Vagina (tissue), 2 donors: ENCODE measurements at places on chromosomes 6 and 20. TPM values are rescaled to one million over a fixed set of nuclear protein-coding genes. Genes with fewer than 3 reads are reported as not detected.
A peak's percentile ranks its signal among the peaks of the same experiment; 100 is the strongest.

GRCh38 chr6:113318575-113318917 is 538.6 kb upstream of the MARCKS start:
- H3K4me1 ChIP-seq, result no peaks in the 10 kb centered on the region
- no peak overlapping the region for H3K4me3 ChIP-seq
- DNase-seq, result no peak
- no peaks in the 10 kb centered on the region for H3K36me3 ChIP-seq
- H3K27ac ChIP-seq, result no peak overlapping the region

- H3K36me3 ChIP-seq, result no peaks in the 10 kb centered on the region
- peaks cover 21% of the 10 kb centered on the region for H3K4me1 ChIP-seq
- no peak overlapping the region for H3K4me3 ChIP-seq
- DNase-seq, result no peak
- peak overlapping the region; percentile 60 for H3K27ac ChIP-seq
- no peaks in the 10 kb centered on the region for H3K27me3 ChIP-seq
Measured at GRCh38 chr6:156062091-156062563, 606.5 kb upstream of the NOX3 start.

GRCh38 chr6:41066867-41067304 is 5.3 kb downstream of the OARD1 start:
- no peak overlapping the region for H3K4me3 ChIP-seq
- no peaks in the 10 kb centered on the region for H3K27me3 ChIP-seq
- no peaks in the 10 kb centered on the region for H3K36me3 ChIP-seq
- DNase-seq, result no peak

DNA sequence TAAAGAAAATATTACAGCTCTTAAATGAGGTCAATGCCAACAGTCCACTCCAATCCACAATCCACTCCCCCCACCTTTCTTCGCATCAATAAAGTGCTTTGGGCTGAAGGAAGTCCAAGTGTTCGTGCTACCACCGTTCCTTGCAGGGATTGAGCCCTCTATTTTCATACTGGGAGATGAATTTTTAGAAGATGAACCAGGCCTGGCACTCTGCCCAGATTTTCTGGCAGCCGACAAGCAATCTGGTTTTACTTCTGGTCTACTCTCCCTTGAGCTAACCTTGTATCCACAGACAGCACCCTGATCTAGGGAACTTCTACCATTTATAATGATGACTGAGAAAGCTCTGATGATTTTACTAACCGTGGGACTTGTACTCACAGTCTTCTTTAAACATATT is 72.3 kb downstream of the BTBD9 start:
- DNase-seq, result no peak
- no peak overlapping the region for H3K4me3 ChIP-seq
- H3K27ac ChIP-seq, result no peak overlapping the region
- no peaks in the 10 kb centered on the region for H3K4me1 ChIP-seq

GRCh38 chr20:9514461-9515213 is at the start of gene LAMP5:
Gene LAMP5, plus strand, starts transcription at chr20:9514590. Its CDS starts 263 bp downstream, at chr20:9514853.
- H3K27me3 ChIP-seq, result no peaks in the 10 kb centered on the region
- DNase-seq, result no peak
- no peak within 1 kb of the TSS for H3K27ac ChIP-seq
- H3K36me3 ChIP-seq, result no peaks in the 10 kb centered on the region
- peaks cover 24% of the 10 kb centered on the region for H3K4me1 ChIP-seq

GRCh38 chr20:56601166-56601565 is 27.9 kb upstream of the TFAP2C start:
- no peak overlapping the region for H3K27ac ChIP-seq
- no peak for DNase-seq
- no peaks in the 10 kb centered on the region for H3K36me3 ChIP-seq
- H3K4me3 ChIP-seq, result no peak overlapping the region
- H3K4me1 ChIP-seq, result no peaks in the 10 kb centered on the region
- H3K27me3 ChIP-seq, result no peaks in the 10 kb centered on the region

DNA sequence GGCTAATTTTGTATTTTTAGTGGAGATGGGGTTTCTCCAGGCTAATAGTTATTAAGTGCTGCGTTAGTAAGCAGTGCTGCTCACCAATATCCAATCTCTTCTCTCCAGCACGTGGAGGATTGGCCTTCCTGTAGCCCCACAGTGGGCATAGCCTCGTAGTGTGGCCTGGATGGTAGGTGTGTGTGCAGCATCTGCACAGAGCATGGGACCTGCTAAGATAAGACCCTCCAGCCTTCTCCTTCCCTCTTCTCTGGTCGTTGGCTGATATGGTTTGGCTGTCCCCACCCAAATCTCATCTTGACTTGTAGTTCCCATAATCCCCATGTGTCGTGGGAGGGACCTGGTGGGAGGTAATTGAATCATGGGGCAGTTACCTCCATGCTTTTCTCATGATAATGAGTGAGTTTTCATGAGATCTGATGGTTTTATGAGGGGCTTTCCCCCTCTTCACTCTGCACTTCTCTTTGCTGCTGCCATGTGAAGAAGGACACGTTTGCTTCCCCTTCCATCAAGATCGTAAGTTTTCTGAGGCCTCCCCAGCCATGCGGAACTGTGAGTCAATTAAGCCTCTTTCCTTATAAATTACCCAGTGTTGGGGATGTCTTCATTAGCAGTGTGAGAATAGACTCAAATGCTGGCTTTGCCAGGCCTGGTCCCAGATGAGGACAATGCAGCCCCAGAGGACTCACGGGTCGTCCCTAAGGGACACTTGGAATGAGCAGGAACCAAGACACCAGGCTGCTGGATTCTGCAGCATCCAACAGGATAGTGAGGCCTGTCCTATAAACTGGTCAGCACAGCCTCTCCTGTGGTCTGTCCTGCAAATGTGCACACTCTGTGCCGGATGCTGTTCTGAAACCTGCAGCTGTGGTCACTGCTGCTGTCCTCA is 63.4 kb upstream of the AFDN start:
- no peaks in the 10 kb centered on the region for H3K4me1 ChIP-seq
- no peak overlapping the region for H3K27ac ChIP-seq
- no peaks in the 10 kb centered on the region for H3K36me3 ChIP-seq
- H3K27me3 ChIP-seq, result no peaks in the 10 kb centered on the region

GRCh38 chr20:49727894-49728885 is 14.5 kb upstream of the B4GALT5 start:
- H3K4me3 ChIP-seq, result no peak overlapping the region
- no peaks in the 10 kb centered on the region for H3K36me3 ChIP-seq
- no peaks in the 10 kb centered on the region for H3K27me3 ChIP-seq
- no peaks in the 10 kb centered on the region for H3K4me1 ChIP-seq
- no peak for DNase-seq

DNA sequence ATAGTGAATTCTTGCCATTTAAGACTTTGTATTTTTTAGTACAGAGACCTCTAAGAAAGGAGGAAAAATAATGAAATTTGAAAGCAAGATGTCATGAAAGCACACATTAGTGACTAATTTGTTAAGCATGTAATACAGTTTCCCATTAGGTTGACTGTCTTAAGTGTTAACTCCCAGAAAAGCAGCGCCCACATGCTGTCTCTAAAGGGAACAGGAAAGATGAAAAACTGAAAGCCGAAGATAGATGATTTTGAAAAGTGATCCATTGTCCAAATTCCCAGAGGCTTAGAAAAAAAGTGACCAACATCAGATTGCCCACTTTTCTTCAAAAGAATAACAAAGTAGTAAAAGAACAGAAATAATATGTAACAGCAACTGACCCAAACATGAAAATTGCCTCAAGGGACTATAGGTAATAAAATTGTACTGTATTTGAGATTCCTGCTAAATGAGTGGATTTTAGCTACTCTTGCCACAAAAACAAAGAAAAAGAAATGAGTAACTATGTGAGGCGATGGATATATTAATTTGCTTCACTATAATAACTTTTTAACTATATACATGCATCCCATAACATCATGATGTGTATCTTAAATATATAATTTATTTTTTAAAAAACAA is 83.2 kb upstream of the OGFRL1 start:
- H3K4me1 ChIP-seq, result peaks cover 15% of the 10 kb centered on the region
- H3K36me3 ChIP-seq, result no peaks in the 10 kb centered on the region
- no peak overlapping the region for H3K4me3 ChIP-seq

DNA sequence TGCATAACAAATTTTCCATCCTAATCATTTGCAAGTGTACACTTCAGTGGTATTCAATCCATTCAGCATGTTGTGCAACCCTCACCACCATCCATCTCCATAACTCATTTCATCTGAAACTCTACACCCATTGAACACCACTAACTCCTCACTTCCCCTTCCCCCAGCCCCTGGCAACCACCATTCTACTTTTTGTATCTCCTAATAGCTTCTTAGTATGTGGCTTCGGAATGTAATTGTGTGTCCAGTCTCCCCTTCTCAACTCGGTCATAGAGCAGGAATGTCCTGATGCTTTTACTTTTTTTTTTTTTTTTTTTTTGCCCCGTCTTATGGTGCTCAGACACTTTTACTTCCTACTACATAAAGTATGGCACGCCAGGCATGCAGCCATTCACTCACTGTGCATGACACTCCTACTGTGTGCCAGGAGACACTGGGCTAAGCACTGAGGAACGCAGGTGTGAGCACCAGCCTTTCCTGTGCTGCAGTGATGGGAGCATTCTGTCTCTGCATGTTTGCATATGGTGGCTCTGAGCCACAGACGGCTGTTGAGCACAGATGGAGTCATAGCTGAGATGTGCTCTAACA is 15.3 kb downstream of the HCK start:
- H3K4me3 ChIP-seq, result no peak overlapping the region
- no peaks in the 10 kb centered on the region for H3K27me3 ChIP-seq
- no peak overlapping the region for H3K27ac ChIP-seq
- H3K4me1 ChIP-seq, result no peaks in the 10 kb centered on the region
- no peaks in the 10 kb centered on the region for H3K36me3 ChIP-seq
- DNase-seq, result no peak

DNA sequence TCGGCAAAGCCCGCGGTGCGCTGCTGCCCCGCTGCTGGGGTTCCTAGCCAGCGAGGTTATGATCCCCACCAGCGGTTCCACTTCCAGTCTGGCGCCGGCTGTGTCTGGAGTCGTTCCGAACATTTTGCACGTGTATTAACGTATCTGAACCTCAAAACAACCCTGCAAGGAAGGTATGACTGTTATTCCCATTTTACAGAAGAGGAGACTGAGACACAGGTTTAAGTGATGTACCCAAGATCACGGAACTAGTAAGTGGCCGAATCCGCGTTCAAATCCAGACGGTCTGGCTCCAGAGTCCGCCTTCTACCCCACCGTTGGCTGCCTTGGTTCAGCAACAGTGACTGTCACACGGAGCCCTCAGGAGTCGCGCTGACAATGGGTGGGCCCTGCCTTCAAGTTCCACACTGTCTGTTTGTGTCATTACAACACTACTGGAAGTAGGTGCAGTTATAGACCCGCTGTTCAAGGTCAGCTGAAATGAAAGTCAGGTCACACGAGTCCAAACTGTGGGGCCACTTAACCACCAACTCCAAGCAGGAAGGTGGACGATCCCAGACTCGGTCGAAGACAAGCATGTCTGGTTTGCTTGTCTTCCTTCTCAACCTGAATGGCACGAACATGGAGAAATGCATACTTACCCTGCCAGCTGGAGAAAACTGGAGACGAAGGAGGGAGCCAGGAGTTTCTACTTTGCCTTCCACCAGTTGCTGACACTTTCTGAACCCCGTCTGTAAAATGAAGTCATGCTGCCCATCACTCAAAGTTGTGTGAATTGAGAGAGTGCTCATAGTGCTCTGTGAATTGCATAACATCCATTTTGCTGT is 803 bp upstream of the SRXN1 start:
- H3K36me3 ChIP-seq, result no peaks in the 10 kb centered on the region
- H3K27ac ChIP-seq, result peak overlapping the region; percentile 87
- H3K4me3 ChIP-seq, result peak overlapping the region; percentile 84
- peaks cover 25% of the 10 kb centered on the region for H3K4me1 ChIP-seq

- DNase-seq, result no peak
- no peaks in the 10 kb centered on the region for H3K36me3 ChIP-seq
- H3K27me3 ChIP-seq, result no peaks in the 10 kb centered on the region
- no peak overlapping the region for H3K27ac ChIP-seq
- H3K4me1 ChIP-seq, result peaks cover 8% of the 10 kb centered on the region
Measured at GRCh38 chr20:40254023-40254772, 434.8 kb downstream of the MAFB start.

DNA sequence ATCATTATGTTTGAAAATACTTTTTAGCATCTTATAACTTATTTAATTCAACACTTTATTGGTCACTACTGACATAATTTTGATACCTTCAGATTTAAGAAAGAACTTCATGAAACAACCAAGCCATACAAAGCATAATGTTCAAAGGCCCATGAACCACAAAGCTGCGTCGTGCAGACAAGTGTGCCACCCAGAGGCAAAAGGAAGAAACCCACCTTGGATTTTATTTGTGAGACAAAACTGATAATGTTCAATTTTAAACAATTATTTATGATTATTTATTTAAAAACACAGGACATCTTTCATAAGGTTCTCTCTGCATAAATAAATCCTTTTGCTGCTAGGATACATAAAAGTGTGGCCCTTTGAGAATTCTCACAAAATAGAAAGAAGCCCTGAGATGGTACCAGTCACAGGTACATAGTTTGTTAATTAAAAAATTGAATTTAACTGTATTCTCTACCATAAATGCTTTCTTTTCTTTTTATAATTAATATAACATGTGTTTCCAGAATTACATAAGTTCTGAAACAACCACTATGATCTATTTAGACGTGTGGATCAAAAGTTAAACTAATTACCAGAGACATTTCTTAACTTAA is 143.7 kb downstream of the RALGAPA2 start:
- H3K4me3 ChIP-seq, result no peak overlapping the region
- no peaks in the 10 kb centered on the region for H3K27me3 ChIP-seq
- H3K36me3 ChIP-seq, result peaks cover 11% of the 10 kb centered on the region
- DNase-seq, result no peak
- H3K4me1 ChIP-seq, result no peaks in the 10 kb centered on the region

GRCh38 chr20:23360531-23360930 is 1.5 kb upstream of the GZF1 start:
- DNase-seq, result no peak
- H3K27me3 ChIP-seq, result no peaks in the 10 kb centered on the region
- peaks cover 41% of the 10 kb centered on the region for H3K4me1 ChIP-seq
- H3K36me3 ChIP-seq, result peaks cover 11% of the 10 kb centered on the region
- peak overlapping the region; percentile 97 for H3K27ac ChIP-seq

DNA sequence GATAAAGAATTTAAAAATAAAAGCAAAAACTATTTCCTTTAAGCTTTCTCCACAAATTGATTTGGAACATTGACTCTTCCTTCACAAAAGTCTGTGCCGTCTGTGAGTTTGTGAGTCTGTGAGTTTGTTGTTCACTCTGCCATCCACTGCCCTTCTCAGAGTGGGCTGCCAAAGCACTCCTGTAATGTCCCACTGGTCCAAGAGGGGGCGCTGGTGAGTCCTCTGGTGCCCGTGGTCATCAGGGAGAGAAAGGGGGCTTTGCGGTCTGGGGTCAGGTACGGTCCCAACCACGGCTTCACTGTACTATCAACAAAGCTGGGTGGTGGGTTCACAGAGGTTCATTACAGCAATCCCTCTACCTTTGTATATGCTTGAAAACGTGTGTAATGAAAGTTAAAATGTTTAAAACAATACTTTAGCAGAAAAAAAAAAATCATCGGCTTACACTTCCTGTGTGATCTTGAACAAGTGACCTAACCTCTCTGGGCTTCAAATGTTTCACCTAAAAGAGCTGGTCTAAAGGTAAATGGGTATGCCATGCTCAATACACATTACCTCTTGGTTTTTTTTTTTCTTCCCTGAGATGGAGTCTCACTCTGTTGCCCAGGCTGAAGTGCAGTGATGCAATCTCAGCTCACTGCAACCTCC is 5.6 kb upstream of the ANKRD60 start:
- no peaks in the 10 kb centered on the region for H3K27me3 ChIP-seq
- no peak for DNase-seq
- no peak overlapping the region for H3K27ac ChIP-seq

SLC24A3 gene
- 12.3 TPM for total RNA-seq

MTFR2 gene
- total RNA-seq, result 1.2 TPM

ENPP4 gene
- 4.4 TPM for total RNA-seq

TOX2 gene
- total RNA-seq, result 5.2 TPM

DZANK1 gene
- 2.9 TPM for total RNA-seq

SYTL3 gene
- total RNA-seq, result 10.8 TPM

WFDC5 gene
- 6.1 TPM for total RNA-seq

UST gene
- 14.2 TPM for total RNA-seq

FAM184A gene
- total RNA-seq, result 3.4 TPM

UNC5CL gene
- 0.25 TPM for total RNA-seq

RAB44 gene
- total RNA-seq, result 0.49 TPM
